ENCODE measurements at places on chromosomes 12 and 14.
A peak's percentile ranks its signal among the peaks of the same experiment; 100 is the strongest.

DNA sequence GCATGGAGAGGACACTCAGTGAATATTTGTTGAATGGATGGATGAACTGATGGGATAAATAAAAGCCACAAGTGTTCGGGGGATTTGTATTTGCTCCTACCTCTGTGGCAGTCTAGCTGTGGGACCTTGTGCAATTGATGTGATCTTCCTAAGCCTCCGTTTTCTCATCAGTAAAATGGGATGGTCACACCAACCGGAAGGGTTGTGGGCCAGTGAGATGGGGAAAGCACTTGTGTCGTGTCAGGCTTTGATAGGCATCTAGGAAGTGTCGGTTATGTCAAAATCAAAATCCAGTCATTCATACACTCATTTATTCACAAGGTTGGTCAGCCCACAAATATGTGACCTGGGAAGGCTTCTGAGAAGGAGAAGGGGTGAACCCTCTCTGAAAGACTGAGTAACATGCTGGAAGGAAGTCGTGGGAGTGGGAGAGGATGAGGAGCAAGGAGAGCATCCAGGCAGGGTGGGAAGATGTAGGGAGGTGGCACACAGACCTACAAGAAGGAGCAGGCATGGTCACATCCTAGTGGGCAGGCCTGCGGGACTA, 7.8 kb upstream of the SERPINA9 start:
- DNase-seq, result no peak

- DNase-seq, result no peak
Observed at GRCh38 chr14:50688875-50689274, 20.8 kb upstream of the SAV1 start.

DNA sequence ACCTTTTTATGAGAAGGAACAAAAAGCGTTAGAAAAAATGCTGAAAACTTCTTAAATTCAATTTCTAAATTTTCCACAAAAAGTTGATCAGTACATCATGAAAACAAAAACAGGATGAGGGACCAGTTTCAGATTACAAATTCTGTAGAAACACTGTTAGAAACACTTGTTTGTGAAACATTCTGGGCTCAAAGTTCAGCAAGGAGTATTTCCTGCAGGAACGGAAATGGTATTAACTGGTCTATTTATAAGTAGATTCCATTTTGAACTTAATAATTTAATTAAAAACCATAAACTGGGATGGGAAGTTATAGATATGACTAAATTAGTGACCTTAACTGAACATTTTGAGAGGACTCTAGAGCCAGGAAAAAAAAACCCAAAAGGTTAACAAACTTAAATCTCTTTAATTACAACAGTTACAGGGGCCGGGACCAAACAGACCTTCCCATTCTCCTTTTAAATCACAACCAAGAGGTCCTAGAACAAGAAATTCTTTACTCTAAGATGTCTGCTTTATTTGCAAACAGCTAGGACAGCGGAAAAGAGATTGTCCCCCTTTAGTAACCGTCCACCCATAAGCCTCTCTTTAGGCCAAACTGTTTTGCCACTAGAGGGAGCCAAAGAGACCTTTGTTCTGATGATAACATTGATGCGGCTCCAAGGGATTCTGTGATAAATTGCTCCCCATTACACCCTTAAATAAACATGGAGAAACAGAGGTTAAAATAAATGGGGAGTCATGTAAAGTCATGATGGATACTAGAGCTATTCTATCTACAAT, 69.0 kb upstream of the RERGL start:
- DNase-seq, result peak; percentile 19

DNA sequence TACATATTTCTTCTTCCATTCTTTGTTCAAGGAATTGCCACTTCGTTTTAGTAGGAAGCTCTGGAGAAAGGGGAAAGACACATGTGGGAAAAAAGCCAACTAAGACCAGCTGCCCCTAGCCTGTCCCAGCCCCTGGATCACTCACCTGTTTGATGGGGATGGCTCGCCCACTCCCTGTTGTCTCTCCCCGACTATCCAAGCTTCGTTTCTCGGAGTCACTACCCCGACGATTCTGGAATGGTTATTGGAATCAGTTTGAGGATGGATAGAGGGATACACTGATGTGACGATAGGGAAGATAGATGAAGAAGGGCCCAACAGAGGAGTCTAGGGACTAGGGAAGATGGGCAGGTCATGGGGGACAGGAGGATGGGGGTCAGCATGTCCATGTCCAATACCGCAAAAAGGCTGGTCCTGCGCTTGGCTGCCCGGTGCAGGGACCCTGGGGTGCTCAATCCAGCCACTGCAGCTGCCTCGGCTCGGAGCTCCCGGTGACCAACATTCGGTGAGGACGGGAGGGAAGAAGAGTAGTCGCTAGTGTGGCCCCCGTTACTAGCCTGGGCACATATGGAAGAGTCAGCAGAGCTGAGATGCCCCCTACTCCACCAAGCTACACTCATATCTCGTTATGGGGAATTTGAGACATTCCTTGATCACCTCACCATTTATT, 7.0 kb downstream of the AGAP2 start:
- no peak for DNase-seq

DNA sequence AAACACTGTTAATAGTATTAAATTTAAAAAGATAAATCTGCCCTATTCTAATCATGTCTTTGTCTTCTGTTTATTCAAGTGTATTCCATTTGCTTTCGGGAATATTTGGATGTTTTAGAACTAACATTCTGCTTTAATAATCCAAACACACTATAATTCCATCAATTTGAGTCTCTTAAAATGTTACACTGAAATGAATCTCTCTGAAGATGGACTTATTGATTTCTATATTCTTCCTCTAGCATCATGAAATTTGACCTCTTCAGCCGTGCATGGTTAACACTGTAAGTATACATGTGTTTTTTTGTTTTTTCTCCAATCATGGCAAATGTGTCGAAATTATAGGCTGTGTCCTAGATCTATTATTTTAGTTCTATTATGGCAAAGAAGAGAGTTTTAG, 339.2 kb downstream of the ACSS3 start:
- DNase-seq, result no peak

DNA sequence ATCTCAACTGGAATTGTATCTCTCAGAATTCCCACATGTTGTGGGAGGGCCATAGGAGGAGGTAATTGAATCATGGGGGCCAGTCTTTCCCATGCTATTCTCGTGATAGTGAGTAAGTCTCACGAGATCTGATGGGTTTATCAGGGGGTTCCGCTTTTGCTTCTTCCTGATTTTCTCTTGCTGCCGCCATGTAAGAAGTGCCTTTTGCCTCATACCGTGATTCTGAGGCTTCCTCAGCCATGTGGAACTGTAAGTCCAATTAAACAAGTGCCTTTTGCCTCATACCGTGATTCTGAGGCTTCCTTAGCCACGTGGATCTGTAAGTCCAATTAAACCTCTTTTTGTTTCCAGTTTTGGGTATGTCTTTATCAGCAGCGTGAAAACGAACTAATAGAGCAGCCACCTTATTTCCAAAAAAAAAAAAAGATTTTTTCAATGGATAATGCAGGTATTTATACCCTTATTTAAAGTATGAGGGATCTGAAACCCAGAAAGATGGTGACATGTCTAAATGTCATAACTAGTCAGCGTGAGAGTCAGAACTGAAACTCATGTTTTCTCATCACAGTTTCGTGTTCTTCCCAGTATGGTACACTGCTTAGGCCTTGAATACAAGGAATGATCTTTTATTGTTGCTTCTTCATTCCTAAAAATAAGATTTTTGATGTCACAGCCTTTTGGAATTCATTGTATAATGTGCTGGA, 89.6 kb downstream of the ERC1 start:
- DNase-seq, result no peak

GRCh38 chr12:5988088-5988487, 43.0 kb upstream of the ANO2 start:
- no peak for DNase-seq

DNA sequence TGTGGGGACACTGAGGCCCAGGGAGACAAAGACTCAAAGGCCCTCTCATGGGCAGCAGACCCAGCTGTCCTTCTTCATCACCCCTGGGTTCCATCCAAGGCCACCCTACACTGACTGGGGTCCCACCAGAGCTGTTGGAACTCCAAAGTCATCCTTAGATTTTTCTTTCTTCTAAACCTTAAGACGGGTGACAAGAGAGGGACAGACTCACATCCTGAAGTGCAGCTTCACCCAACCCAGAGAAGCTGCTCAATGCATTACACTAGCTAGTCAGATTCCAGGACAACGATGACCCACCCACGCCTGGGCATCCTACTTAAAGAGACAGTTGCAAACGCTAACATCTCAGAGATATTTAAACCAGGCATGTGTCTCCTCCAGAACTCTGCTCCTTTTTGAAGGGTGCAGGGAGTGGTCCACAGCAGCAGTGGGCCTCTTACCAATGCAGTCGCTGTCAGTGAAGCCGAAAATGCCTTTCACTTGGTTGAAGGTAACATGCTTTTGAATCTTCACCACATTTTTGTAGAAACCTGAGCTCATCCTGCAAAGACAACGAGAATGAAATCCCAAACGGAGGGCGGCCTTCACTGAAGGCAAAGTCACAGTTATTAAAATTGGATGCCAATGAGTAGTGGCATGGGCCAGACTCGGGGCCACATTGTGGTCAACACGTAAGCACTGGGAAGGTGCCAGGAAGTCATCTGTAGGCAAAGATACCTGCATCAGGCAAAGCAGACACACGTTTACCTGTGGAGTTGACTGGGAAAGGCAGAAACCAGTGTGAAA, 23.4 kb downstream of the SLC25A47 start:
- DNase-seq, result no peak

- DNase-seq, result no peak
Observed at GRCh38 chr12:39919790-39920189, 186.1 kb downstream of the SLC2A13 start.

DNA sequence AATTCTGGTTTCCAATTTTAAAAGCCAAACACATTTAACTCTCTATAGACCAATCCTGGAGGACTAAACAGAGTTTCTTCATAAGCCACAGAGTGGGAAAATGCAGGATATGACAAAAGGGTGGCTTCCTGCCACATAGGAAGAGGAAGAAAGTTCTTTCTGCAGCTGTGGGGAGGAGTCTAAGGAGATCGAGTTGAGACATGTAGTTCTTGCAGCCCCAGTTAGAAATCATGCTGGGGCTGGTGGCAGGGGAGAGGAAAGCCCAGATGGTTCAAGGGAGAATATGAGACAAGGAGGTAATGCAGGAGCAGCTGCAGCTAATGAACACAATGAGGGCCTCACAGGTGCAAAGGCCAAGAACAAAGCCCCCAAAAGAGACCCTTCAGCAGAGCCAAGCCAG, 85.0 kb upstream of the ARID2 start:
- DNase-seq, result no peak

DNA sequence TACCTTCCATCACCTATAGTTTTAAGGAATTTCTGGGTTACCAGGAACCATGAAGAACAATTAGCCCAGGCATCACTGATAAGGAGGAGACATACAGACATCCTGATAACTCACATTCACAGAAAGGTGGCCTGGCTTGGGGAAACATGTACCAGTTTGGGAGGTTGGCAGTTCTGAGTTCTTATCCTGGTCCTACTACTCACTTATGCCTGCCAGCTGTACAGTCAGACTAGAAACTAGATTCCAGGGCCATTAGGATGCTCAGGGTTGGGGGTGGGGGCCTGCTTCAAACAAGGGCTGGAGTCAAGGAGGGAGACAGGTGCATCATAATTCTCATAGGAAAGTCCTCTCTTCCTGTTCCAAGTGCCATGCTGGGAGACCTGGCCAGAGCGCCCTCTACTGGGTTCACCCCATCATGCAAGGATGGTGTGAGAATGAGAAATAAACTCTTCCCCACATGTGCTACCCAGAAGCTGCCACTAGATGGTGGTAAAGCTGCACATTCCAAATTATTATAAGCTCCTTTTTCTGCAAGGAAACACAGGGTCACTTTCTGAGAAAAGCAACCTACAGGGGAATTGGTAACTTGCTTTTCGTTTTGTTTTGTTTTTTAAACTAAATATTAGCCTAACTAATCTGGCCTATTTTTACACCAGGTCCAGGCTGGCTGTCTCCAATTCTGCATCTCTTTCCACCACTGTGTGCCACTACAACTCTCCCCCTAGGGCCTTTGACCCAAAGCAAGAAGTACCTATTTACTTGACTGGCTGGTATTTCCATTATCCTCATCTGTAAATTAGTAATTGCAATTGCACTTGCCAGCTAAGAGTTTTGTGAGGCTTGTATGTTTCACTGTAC, 14.5 kb downstream of the OAS2 start:
- peak; percentile 79 for DNase-seq

DNA sequence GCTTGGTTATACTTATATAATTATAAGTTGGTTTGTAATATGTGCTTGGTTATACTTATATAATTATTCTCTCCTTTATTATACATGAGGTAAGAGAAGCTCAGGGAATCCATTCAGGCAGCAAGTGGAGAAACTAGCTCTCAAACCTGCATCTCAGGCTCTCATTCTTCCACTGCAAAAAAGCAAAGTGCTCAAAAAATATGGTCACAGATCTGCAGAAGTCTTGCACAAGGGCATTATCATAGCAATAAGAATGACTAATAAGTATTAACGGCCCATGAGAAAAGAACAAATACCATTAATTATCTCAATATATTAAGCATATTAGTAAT, 476 bp upstream of the TRAFD1 start:
- DNase-seq, result no peak

DNA sequence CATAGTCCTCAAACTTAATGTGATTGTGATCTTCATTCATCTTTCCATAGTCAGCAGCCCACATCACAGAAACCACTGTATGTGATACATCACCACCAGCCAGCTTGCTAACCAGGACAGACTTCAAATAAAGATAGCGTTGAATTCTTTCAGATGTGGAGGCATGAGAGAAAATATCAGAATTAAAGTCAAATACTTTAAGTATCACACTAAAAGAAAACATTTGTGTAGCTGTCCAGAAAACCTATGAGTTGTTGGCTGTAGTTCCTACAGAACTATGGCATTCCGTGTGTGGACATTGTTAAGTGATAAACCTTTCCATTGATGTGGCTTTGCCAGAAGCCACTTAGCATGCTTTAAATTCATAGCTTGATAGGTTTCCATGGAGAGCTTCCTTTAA, 105.1 kb downstream of the LLPH start:
- DNase-seq, result no peak

DNA sequence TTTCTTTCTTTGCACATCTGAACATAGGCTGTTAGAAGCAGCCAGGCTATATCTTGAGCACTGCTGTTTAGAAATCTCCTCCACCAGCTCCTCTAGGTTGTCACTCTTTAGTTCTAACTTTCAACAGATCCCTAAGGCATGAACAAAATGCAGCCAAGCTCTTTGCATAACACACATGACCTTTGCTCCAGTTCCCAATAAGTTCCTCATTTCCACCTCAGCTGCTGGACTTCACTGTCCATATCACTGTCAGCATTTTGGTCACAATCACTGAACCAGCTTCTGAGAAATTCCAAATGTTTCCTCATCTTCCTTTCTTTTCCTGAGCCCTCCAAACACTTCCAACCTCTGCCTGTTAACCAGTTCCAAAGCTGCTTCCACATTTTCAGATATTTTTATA, 27.6 kb upstream of the C14orf132 start:
- no peak for DNase-seq

DNA sequence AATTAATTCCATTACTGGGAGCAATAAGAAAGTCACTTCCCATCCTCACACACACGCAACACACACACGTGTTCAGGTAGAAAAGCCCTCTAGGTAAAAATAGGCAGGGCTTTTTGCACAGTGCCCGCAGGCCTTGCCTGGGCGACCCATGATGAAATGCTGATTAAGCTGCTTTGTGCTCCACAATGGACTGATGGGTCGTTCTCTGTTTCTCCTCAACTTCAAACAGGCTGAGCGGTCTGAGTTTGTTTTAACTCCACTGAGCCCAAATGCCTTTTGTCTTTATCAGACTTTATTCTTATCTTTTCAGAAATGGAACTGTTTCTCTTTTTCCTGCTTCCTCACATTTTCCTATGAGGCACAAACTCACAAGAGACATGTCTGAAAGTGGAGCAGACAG, 9.4 kb upstream of the DACT1 start:
- DNase-seq, result no peak

- no peak for DNase-seq
Observed at GRCh38 chr12:130971925-130972585, 18.3 kb downstream of the ADGRD1 start.
